ENCODE measurements at places on chromosomes 2 and 18. TPM values are rescaled to one million over a fixed set of nuclear protein-coding genes. Genes with fewer than 3 reads are reported as not detected.

GRCh38 chr2:188079196-188079595 lies 212.5 kb upstream of the GULP1 start:
- no peak for DNase-seq
- H3K27me3 ChIP-seq, result no peaks in the 10 kb centered on the region
- no peaks in the 10 kb centered on the region for H3K36me3 ChIP-seq

Gene AFF3
- 0.61 TPM for total RNA-seq

DNA sequence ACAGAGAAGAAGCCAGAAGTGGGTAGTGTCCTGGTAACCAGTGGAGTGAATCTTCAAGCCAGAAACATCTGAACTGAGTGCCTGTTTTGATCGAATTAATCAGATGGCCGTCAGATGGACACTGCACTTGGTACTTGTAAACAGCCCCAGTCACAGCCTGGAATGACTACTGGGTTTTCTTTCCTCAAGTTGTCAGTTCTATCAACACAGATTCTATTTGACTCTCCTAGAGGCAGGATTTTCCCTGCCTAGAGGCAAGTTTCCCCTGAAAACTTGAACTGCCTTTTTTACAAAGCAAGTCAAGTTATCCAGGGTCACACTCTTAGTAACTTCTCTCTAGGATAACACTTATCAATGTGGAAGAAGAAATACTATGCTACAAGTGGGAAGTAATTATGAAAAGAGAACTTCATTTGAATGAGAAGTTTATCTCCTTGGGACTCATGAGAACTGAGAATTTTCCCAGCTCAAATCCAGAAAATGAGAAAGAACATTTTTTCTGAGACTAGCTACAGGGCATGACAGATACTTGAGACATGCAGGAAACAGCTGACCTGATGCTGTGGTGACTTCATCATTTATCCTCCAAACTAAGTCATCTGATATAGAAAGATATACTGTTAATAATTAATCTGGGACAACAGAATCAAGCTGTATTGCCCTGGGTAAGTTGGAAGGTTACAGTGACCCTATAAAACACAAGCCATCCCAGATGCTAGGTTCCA lies 36.0 kb downstream of the SULT1C2 start:
- H3K4me3 ChIP-seq, result no peak overlapping the region
- no peak for DNase-seq
- no peak overlapping the region for H3K27ac ChIP-seq
- no peaks in the 10 kb centered on the region for H3K27me3 ChIP-seq
- H3K4me1 ChIP-seq, result no peaks in the 10 kb centered on the region
- H3K36me3 ChIP-seq, result no peaks in the 10 kb centered on the region

- H3K27ac ChIP-seq, result no peak overlapping the region
- no peaks in the 10 kb centered on the region for H3K36me3 ChIP-seq
- no peak for DNase-seq
- H3K27me3 ChIP-seq, result no peaks in the 10 kb centered on the region
- H3K4me3 ChIP-seq, result no peak overlapping the region
Measured at GRCh38 chr2:164948540-164948939, 6.8 kb downstream of the SLC38A11 start.

Gene ZNF804A
- total RNA-seq, result 0.61 TPM

Gene CD28
- total RNA-seq, result 0.37 TPM

GRCh38 chr2:240759459-240759858 lies 60.6 kb downstream of the KIF1A start:
- no peak overlapping the region for H3K4me3 ChIP-seq
- peak; percentile 10 for DNase-seq
- no peaks in the 10 kb centered on the region for H3K36me3 ChIP-seq
- H3K27ac ChIP-seq, result no peak overlapping the region
- H3K27me3 ChIP-seq, result no peaks in the 10 kb centered on the region
- peaks cover 13% of the 10 kb centered on the region for H3K4me1 ChIP-seq

Gene THAP4
- total RNA-seq, result 71.2 TPM

DNA sequence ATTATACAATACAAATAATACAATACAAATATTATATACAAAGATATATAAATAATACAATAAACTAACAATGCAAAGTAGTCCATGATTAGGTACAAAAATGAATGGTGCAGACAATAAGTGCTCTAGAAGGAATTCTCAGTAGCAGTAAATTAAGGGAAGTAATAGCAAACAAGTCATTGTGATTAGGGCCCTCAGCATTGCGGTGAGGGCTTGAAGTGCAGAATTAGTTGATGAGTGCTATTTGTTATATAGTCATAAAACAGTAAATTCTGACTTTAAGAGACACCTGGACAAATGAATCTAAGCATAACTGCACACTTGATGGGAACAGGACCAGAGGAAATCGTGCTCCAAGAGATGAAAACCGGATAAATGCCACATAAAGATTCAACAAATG lies 74.9 kb downstream of the ANKRD44 start:
- H3K4me3 ChIP-seq, result no peak overlapping the region
- H3K4me1 ChIP-seq, result no peaks in the 10 kb centered on the region
- DNase-seq, result no peak
- no peak overlapping the region for H3K27ac ChIP-seq

All from HCT116 (cell line).